8988T (cell line): ENCODE measurements at places on chromosomes 7 and 10.

DNA sequence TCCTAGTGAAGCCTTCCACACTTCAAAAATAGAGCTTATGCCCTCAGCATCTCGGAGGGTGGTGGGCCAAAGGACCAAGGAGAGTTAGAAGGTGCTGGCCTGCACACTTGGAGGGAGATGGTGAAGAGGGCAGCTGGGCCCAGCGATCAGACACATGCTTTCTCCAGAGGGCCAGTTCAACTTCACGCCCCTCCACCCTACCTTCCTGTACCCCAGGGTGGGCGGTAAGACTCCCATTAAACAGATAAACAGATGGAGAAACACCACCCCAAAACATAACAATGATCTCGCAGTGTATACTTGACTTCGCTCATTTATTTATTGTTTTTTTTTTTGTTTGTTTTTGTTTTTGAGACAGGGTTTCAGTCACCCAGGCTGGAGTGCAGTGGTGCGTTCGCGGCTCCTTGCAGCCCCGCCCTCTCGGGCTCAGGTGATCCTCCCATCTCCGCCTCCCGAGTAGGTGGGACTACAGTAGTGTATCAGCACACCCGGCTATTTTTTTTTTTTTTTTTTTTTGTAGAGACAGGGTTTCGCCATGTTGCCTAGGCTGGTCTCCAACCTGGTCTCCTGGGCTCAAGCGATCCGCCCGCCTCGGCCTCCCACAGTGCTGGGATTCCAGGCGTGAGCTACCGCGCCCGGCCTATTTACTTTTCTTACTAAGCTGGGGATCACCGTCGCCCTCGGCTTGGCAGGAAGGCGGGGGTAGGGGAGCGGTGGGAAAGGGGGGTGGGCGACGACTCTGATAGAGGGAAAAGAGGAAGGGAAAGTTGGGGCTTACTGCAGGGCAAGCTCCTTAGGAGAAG, 1.8 kb downstream of the C10orf95 start:
- DNase-seq: no peak

DNA sequence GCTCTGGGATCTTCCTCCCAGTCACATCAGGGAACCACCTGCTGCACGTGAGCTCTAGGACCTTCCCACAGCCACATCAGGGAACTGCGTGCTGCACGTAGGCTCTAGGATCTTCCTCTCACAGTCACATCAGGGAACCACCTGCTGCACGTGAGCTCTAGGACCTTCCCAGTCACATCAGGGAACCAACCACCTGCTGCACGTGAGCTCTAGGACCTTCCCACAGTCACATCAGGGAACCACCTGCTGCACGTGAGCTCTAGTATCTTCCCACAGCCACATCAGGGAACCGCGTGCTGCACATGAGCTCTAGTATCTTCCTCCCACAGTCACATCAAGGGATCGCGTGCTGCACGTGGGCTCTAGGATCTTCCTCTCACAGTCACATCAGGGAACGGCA, 229.7 kb downstream of the DIP2C start:
- no peak for DNase-seq

DNA sequence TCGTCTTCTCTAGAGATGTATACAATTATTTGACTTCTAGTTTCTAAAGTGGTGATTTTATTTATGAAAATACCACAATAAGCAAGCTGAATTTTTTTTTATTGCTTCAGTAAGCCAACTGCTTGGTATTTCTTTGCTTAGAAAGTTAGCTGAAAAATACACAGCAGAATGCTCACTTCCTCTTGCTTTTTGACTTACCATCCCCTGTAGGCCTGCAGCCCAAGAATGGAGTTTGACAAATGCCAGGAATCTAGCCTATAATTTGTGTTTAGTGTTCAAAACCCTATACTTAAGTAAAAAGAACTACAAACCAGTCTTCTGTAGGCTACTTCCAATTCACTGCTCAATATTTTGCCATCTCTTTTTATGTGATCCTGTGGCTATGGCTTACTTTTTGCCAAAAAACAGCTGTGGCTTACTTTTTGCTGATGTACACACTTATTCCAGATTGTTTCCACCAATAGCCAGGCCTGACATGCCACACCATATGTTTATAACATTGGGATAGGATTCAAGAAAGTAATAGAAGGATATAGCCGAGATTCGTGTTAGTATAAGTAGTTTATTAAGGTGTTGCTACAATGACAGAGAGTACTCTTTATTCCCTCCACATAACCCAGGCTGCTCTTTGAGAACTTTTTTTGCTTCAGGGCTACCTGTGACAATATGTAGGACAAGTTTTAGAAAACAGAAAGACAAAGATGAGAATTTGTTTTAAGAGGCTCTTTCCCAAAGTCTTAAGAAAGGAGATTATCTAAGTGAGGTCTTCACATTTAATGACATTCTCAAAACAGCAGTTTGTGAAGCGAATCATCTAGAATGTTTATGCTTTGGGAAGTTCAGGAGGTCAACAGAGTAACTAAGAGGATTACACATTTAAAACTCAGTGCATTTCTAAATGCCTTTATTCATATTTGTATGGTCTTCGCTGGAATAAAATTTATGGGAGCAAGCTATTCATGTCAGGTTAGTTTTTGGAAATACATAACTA, 263.9 kb upstream of the FZD1 start:
- DNase-seq: no peak

- DNase-seq: no peak
Observed at GRCh38 chr10:15780353-15781135, 60.8 kb upstream of the ITGA8 start.

GRCh38 chr10:127186813-127187212, 9.6 kb downstream of the INSYN2A start:
- no peak for DNase-seq

DNA sequence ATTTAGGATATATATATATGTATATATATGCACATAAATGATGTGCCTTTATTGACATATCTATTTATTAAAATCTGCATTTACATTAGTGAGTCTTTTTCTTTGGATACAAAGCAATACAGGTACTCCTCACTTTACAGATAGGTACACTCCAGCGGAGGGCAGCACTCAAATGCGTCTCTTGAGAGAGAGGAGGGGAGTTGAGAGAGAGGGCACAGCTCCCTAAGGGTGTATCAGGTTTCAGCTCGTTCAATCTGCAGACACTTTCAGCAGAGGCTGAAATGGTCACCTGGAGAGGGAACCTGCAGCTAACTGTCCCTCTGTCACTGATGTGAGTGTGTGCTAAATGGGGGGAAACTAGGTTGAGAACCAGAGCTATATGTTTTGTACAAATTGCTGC, 21.5 kb downstream of the C10orf53 start:
- DNase-seq: no peak

DNA sequence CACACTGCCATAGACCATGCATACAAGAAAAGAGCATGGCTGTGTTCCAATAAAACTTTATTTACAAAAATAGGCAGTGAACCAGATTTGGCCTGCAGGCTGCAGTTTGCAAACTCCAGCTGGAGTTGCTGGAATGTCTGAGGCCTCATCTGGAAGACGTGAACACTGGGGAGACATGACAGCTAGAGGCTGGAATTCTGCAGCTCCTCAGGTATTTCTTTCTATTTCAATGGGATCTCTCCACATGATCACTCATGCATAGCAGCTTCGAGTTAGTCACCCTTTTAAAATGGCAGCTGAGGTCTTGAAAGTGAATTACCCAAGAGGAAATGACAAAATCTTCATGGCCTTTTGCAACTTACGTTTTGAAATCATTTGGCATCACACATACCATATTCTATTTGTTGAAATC, 52.6 kb upstream of the BET1 start:
- DNase-seq: no peak

DNA sequence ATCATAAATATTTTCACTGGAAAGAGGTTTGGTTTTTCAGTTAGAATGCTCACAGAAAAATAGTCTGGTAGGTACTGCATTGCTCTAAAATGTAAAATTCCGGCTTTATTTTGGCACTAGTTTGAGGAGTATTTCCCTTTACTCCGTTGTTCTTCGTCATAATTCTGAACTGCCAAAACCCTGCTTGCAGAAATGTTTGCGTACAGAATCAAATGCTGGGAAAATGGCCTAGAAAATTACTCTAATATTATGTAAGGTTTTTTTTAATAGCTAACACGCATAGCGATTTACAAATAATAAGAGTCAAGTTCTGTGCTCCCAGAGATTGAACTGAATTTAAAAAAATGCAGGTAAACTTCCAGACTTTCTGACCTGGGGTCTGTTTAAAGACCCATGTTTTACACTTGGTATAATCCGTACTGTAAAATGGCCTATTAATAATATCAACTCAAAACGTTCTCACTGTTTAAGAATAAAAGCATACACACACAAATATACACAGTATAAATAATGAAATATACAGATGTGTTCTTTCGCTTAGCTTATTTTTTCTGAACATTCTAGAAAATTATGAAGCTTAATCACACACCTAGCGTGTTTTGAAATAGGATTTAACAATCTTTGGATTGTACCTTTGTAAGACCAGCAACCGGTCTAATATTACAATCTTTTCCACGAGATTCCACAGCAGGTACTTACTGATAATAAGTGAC, 23.5 kb upstream of the ANLN start:
- no peak for DNase-seq

DNA sequence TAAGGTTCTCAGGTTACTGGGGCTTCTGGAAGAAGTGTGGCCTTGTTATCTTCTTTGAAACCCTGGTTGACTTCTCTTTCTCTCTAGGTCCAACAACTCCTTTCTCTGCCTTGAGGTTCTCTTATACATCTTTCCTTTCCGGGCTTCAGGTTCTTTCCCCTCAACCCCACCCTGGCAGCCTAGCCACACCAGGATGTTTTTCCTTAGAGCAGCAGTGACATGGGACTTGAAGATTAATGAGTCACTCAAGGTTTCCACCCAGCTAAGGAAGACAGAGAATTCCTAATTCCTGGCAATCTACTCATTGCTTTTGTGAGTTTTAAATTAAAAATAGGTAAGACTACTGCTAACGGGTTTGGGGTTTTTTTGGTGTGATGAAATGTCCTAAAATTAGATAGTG, 121.8 kb upstream of the HPS1 start:
- no peak for DNase-seq

DNA sequence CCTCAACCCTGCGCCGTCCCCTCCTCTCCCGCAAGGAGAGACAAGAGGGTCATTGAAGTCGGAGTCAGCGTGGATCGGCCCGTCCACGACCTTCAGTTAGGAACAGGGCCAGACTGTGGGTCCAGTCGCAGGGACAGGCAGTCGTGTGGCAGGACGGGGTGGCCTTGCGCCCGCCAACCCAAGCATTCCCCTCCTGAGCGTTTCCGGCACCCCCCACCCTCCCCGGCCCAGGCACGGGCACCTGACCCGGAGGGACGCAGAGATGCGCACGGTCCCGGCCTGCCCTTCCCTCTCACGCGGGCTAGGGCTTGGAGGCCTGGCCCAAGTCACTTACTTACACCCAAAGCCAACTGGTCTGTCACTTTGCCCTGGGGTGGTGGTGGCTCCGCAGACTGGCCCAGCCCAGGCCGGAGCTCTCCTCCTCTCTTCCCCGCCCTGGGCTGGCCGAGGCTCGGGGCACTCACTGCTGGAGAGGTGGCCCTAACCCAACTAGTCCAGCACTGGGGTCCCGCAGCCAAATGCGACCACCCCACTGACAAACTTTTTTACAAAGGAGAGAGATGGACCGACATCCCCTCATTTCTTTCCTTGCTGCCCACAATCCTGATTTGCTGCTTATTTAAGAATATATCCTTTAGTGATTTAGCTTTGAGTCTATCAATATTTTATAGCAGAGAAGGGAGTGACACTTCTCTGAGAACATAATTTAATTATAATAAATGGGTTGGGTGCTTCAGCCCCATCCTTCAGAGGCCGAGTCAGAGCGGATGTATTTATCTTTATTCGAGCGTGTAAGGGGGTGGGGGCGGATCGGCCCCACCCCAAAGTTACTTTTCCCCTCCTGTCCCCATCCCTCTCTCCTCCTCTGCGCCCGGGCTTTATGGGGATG, 1.2 kb upstream of the UNCX start:
- DNase-seq: no peak

DNA sequence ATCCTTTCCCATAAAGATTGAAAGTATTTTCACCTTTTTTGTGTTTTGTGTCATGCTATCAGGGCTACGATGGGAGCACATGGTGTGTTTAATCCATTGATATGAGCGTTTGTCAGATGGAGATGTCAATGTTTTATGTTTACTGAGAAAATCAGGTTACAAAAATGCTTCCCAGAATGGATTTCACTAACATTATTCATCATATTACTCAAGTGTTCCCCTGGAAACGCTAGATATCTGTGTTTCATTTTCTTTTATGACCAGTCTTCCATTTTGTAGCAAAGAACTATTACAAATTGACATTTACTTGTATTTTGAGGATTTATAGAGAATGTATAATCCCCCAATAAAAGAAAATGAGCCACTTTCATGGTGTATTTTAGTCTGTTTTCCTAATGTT, 293.5 kb upstream of the AKR1E2 start:
- no peak for DNase-seq

DNA sequence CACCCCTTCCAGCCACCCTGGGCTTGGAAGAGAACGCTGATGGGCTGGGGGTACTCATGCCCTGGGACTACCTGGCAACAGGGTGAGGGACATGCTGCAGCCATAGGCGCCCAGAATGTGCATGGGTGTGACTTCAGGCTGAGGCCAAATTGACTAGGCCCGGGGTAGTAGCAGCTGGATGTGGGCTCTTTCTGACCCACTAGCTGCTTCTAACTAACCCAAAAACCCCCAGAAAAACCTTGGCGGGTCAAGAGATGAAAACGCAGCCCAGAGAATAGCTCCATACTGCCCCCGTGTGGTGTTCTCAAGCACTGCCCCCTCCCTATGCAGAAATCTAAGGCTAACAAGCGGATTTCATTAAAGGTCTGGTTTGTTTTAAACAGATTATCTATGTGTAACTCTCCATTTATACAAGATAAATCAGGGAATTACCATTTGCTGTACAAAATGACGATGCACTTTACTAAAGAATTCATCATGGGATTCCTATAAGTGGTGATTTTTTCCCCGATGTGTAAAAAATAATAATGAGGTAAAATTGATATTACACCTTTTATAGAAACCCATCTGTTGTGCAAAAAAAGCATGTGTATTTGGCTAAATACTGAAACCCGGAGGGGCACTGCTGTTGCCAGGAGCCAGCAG, 4.2 kb downstream of the SMARCD3 start:
- DNase-seq: no peak

DNA sequence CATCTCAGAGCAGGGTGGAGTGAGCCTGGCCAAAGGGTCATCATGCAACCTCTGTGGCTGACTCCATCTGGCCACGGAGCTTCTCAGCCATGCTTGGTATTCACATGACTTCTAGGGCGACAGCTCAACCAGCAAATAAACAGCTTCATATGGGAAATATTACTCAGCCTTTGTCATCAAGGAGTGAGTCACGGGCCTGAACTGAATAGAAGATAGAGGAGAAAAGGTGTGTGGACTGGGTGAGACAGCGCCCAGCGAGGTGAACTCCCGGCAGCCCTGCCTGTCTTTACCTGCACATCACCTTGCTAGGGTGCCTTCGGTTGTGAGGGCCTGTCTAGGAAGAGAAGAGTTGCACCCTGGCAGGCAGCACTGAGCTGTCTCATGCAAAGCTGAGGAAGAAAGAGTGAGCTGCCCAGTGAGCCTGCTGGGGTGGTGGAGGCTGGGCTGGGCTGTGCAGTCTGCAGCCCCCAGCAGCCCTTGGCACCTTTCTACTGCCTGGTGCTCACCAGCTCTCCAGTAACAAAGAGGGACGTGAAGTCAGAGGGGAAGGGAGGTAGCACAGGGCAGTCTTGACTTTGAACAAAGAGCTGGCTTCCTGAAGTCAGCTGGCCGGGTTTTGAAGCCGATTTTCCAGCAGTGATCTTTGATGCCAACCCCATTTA, 114.2 kb downstream of the EGFR start:
- peak; percentile 17 for DNase-seq
